D721Med (cell line): ENCODE measurements at places on chromosomes 3 and 15.

- no peak for DNase-seq
Observed at GRCh38 chr3:16842272-16843270, 42.2 kb upstream of the PLCL2 start.

DNA sequence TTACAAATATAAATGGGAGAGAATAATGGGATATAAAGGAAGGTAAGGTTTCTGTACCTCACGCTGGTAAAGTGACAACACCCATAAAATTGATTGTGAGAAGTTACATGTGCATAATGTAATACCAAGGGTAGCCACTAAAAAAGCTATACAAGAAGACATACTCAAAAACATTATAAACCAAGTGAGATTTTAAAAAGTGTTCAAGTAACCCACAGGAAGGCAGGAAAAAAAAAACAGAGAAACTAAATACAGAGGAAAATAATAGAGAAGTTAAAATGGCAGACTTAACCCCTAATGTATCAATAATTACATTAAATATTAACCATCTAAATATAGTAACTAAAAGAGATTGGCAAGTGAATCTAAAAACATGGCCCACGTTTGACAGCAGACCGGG, 76.3 kb downstream of the PCSK6 start:
- DNase-seq: no peak

DNA sequence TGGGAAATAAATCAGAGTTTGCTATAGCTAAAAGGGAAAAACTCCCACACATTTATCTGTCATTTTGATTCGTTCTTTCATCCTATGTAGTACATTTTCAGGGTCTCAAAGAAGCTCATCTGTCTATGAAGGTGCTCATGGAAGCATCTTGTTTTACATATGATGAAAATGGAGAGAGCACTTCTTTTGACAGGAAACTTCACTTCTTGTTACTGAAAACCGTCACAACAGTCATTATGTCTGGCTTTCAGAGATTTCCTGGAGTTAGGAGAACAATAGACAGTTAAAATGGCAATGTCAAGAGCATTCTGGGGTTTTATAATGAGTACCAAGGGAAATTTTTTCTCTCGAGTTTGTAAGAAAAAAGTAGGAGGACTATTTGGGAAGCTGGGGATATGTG, 83.3 kb downstream of the TMEM108 start:
- no peak for DNase-seq

GRCh38 chr15:70486451-70487386, 276.6 kb downstream of the UACA start:
- no peak for DNase-seq

DNA sequence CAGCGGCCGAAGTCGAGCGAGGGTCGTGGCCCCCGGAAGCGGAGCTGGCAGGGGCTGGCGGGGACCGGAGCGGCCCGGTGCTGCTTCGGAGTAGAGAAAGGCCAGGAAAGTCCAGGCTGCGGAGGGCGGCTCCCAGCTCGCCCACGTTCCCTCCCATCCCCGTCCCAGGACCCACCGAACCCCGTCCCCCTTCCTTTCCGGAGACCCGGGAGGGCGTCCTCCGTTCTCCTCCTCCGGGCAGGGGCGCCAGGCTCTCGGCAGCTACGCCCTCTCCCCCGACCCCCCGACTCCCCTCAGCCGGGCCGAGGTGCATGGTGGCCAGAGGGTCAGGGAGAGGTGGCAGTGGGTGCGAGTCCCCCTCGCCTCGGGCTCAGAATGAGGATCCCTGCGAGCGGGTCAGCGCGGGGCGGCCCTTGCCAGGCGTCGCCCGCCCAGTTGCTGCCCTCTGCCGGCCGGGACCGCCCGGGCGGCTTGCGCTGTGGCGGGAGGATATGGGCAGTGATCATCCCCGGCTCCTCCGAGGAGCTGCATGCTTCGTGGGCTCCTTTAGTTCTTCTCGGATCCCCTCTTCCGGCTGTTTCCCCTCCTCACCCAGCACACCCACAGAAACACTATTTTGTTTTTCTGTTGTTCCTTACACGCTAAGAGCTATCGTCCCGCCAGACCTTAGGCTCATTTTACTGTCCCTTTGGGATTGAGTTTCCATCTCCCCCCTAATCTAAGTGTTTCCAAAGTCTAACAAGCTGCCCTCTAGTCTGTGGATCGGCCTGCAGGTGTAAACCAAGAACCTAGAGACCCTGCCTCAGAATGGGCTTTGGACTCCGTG, 744 bp upstream of the ALDH1A2 start:
- DNase-seq: peak; percentile 23

GRCh38 chr15:99135194-99135593, 30.3 kb downstream of the SYNM start:
- no peak for DNase-seq

- no peak for DNase-seq
Observed at GRCh38 chr15:62807539-62808130, 234.9 kb upstream of the TPM1 start.

DNA sequence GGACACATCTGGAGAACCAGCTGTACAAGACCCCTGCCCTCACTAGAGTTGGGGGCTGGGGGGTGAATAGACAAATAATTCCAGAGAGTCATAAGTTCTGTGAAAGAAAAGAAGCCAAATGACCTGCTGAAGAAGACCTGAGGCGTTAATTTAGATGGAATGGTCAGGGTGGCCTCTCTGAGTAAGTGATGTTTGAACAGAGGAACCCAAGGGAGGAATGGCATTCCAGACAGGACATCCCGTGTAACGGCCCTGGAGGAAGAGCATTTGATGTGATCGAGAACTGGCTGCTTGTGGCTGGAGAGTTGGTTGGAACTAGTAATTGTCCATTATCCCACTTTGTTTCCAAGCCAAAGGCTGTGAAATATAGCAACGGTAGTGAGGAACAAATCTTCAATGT, 1.7 kb downstream of the NR2C2 start:
- no peak for DNase-seq

- DNase-seq: peak; percentile 12
Observed at GRCh38 chr3:79086514-79086913, 681.3 kb downstream of the ROBO1 start.

DNA sequence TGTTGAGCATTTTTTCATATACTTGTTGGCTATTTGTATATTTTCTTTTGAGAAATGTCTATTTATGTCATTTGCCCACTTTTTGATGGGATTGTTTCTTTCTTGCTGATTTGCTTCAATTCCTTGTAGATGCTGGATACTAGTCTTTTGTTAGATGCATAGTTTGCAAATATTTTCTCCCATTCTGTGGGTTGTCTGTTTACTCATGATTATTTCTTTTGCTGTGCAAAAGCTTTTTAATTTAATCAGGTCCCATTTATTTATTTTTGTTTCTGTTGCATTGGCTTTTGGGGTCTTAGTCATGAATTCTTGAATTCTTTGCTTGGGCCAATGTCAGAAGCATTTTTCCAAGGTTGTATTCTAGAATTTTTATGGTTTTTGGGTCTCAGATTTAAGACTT, 251.7 kb downstream of the WNT5A start:
- DNase-seq: no peak

- peak; percentile 31 for DNase-seq
Observed at GRCh38 chr3:107064405-107065060, 312.7 kb upstream of the CCDC54 start.

- DNase-seq: no peak
Observed at GRCh38 chr15:47332481-47332880, 384.8 kb upstream of the SEMA6D start.

DNA sequence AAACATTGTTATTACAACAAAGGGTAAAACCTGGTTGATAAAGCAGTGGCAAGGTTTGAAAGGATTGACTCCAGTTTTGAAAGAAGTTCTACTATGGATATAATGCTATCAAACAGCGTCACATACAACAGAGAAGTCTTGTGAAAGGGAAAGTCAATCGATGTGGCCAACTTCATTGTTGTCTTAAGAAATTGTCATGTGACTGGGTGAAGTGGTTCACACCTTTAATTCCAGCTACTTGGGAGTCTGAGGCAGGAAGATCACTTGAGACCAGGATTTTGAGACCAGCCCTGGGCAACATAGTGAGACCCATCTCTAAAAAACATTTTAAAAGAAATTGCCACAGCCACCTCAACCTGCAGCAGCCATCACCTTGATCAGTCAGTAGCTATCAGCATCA, 6.2 kb upstream of the LXN start:
- DNase-seq: no peak

DNA sequence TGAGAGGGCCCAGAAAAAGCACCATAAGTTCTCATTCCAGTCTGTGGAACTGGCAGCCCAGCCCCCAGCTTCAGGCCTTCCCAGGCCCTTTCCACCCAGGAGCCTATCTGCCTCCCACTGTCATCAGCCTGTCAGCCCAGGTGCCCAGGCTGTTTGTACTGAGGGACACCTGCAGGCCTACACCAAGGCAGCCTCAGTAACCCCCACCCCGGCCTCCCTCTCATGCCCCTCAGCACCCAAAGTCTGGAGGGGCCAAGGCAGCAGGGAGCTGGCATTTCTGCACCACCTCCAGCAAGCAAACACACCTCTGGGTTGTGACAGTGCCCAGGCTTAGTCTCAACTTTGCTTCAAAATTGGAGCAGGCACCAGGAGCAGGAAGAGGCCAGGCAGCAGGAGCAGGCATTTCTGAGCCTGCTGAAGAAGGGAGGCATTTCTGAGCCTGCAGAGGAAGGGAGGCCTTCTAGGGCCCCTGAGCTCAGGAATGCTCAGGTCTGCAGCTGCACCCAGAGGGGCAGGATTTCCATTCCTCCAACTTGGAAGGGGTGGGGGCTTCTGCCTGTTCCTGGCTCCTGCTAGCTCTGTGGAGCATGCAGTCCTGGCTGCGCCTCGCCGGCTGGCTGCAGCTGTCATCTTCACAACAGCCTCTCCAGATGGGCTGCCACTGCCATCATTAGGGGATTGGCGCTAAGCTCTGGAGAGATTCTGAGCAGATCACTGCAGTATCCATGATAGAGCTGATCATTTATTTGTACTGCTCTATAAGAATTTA, 396.1 kb downstream of the UNC13C start:
- DNase-seq: peak; percentile 19

- no peak for DNase-seq
Observed at GRCh38 chr15:29062179-29062591, 176.4 kb downstream of the APBA2 start.

DNA sequence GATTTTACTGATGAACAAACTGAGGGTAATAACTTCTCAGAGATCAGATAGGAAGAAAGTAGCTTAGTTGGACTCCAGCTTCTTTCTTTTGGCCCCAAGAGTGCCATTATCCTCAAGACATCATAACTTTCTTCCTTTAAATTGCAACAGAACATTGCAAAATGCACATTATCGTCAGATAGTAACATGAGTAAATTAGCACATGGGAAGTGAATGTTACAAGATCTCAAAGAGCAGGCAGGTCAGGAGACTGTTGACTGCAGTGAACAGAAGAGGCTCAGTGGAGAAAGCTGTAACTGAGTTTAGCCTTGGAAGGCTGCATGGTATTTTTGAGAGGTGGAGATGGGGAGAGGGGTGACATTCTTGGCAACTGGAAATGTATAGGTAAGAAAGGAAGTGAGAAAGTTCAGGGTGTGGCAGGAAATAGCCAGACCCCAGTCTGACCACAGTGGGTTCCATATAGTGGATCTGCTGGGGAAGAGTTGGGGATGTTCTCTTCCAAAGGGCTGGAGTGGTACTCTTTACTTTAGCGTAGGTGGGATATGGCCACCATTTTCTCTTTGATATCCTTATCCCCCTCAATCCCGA, 307.7 kb downstream of the RPLP1 start:
- DNase-seq: no peak

- no peak for DNase-seq
Observed at GRCh38 chr3:69446402-69447072, 60.6 kb upstream of the FRMD4B start.

GRCh38 chr3:8845641-8846040, 76.2 kb upstream of the OXTR start:
- no peak for DNase-seq

DNA sequence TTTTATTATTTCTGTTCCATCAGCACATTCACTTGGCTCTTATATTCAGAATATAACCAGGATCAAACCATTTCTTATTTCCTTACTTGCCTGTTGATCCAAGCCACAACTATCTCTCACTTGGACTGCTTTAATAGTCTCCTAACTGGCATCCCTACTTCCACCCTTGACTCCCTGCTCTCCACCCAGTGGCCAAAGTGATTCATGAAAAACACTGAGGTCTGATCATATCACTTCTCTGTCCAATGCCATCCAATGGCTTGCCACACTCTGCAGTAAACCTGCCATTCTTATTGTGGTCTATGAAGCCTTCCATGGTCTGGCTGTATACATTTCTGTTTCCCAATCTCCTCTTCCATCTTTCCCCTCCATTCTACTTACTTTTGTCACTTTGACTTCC, 576.1 kb downstream of the PDCD6IP start:
- DNase-seq: no peak

DNA sequence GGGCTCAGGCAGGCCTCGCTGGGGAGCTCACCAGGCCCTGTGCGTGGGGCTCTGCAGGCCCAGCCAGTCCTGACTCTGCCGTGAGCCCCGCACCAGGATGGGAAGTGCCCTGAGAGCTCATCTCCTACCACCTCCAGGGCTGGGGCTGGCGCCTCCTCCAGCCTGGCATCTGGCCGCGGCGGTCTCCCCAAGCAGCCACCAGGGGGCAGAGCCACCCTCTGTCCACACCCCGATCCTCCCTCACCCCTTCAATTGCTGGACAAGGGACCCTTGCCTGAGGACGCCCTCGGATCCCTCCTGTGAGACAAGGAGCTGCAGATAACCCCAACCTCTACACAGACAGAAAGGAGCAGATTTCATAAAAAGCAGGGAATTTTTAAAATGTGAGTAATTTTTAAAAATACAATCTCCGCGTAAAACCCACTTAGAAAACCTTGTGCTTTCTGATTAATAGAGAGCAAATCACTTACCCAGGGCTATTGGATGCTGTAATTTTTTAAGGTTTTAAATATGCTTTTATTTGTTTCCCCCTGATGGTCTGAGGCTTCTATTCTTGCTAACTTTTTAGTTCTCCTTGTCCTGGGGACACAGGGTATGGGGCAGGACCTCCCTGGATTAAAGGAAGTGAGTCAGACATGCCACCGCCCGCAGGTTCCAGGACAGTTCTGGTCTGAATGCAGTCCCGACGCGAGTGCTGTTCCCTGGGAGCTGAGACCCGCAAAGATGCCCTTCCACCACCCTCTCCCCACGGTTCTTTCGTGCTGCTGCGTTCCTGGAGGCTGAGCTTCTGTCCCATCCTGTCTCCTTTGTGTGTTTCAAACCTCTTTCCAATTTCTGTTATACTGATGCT, 52.3 kb upstream of the CHRNA7 start:
- peak; percentile 38 for DNase-seq

DNA sequence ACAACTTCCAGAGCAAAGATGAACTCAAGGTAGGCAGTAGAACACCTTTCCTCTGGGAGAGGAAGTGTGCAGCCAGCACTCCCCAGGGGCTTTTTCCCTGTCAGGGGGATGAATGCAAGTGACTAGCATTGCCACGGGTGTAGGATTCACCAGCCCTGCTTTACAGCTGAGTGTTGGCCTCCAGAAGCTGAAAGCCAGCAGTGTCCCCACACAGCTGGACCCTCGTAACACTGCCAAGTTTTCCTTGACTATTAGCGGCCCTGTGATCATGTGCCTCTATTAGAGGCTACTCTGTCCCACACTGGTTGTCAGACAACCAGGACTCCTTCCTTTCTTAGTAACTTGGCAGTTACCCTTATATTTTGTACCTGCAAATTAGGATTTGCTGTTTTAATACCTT, 104.9 kb upstream of the MANF start:
- DNase-seq: no peak
